ENCODE measurements at places on chromosomes 5 and 9. TPM values are rescaled to one million over a fixed set of nuclear protein-coding genes. Genes with fewer than 3 reads are reported as not detected.

The UGCG gene
- total RNA-seq, result 22.3 TPM

The G3BP1 gene
- 131 TPM for total RNA-seq

DNA sequence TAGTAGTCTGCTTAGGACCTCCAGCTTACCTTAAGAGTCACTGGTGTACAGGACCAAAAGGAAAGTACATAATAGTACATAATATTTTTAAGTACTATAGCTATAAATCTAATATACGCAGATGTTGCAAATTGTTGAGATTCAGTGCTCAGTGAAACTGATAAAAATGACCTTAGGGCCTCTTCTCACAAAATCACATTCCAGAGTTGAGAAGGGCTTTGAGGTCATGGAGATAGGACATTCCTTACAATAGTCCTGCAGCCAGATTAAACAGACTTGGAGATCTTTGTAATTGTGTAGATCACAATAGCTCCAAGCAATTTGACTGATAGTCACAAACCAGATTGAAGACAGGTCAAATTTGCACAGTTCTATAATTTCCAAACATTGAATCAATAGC lies 37.7 kb upstream of the PCSK1 start:
- DNase-seq, result no peak

DNA sequence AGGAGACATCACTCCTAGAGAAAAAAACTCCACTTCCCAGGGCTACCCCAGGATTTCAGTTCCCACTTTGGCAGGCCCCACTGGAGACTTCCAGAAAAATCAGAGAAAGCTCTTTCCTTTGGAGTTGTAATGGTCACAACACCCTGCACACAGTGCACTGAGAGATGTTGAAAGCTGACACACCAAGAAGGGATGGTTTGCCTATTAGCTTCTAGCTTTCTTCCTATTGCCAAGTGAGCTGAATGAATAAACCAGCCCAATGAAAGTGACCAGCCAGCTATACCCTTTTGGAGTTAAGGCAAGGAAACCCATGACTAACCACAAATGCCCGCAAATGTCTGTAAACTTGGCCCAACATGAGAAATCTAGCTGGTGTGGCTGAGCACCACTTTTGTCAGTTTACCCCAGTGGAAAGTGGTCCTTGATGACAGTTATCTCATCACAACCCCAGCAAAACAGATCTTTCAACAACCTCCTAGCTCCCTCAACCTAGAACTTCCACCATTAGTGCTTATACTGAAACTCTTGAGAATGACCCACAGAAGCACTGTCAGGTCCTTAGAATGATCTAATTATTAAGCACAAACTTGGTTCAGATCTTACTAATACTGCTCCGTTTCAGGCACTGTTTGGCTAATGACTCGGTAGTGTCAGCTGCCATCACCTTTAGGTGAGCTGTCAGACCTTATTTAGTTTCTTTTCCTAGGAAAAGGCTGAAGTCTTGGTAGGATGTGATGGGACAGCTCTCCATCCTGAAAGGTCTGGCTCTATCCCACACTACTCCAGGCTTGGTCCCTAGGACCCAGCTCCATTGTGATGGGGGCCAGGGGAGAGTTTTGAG lies 11.2 kb downstream of the IRF1 start:
- DNase-seq, result no peak

DNA sequence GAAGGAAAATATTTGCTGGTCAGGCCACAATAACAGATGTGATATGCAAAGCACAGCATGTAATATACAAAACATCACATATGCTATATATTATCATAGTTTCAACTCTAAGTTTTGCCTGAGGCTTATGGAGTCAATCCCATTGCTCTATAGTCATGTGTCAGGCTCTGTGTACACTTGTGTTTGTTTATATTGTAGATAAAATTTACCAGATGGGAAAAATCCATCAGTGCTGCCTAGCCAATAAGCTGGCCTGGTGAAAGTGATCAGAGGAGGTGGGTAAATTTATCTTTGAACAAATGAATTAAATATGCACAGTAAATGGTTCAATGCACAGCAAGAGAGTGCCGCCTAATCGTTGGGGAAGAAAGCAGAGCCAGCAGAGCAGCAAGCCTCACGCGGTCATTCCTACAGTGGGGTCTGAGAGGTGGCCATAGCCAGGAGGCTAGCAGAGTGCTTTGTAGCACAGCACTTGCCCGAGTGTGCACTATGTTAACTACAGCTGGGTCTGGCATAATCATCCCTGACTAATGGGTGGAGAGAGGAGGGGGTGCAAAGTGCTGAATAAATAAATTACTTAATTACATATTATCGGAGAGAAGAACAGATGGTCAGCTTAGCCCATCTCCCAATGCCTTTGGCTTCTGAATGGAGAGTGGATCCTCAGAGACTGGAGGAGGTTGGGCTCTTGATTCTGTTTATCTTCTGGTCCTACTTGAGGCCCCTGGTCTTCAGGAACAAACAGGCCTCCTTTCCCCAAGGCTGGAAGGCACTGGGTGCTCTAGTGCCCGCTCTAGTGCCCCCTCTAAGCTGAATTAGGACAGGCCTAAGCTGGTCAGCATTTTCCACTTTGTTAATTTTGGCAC lies 153.5 kb downstream of the MAT2B start:
- DNase-seq, result no peak

DNA sequence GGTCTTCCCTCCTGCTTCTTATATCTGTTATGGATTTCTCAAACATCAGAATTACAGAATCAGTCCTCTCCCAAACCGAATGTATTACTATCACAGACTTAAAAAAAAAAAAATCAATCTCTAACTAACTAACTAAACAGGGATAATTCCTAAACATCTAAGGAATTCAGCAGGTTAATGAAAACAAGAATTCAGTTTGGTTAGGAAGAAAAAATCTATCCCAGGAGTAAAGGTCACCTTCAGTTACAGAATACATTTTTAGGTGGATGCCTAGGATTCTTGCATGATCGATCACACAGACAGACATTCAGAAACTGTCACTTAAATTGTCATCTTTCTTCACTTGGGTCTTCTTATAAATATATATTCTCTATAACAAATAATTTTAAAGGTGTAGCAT lies 11.5 kb downstream of the PTAR1 start:
- no peak for DNase-seq

GRCh38 chr9:133641861-133642595 lies 5.9 kb downstream of the DBH start:
- DNase-seq, result no peak

DNA sequence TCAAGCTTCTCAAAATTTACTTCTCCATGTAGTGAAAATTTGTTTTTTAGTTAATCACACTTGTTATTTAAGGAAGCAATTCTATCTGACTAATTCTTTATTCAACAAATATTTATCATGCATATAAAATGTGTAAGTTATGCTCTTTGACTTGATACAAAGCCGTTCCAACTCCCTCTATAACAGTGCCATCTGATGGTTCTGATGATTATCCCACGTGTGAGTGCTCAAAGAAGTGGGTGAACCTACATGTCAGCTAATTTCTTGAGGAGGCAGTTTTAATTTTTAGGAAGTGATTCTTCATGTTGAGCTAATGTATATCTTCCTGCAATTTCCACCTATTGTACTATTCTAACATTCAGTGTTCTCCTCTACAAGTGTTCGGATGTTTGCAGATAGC lies 88.8 kb upstream of the BRINP1 start:
- DNase-seq, result no peak

- no peak for DNase-seq
These were observed 527.7 kb upstream of the SGCD start for GRCh38 chr5:155799308-155799707.

All from spinal cord (tissue), 10 donors.